ENCODE measurements at places on chromosomes 1 and 21.

DNA sequence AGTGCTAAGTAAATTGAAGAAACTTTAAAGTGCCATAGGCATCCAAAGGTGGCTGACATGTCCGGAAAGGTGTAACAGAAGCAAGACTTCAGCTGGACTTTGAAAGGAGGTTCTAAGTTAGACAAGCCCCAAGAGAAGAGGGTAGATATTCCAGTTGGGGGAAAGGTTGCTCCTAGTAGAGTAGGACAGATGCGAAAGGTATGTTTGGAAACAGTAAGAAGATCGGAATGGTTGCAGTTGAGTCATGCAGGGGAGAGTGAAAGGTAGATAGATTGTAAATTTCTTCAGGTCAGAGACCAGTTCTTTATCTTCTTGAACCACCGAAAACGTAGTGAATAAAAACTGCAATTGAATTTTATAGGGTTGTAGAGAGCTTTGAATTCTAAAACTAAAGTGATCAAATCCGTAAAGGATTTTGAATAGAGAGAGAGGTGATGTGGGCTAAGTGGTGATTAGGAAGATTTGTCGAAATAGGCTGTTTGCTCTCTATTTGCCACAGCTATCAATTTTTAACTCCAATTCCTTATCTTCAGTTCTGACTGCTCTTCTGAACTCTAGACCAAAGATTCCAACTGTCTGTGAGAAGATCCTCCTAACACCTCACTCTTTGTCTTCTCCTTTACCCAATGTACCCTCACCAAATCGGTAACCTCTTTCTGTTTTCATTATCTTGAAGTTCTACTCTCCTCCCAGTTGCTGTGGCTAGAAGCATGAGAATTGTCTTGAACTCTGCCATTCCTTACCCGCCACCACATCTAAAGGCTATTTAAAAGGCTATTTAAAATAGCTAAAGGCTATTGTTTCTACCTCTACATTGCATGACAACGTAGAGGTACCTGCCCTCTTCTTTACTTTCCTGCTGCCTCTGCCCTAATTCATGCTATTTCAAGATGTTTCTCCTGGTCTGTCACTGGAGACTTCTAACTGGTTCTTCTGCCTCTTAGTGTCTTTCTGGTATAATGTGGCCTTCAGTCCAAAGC is 16.7 kb downstream of the MACF1 start:
- DNase-seq: no peak

DNA sequence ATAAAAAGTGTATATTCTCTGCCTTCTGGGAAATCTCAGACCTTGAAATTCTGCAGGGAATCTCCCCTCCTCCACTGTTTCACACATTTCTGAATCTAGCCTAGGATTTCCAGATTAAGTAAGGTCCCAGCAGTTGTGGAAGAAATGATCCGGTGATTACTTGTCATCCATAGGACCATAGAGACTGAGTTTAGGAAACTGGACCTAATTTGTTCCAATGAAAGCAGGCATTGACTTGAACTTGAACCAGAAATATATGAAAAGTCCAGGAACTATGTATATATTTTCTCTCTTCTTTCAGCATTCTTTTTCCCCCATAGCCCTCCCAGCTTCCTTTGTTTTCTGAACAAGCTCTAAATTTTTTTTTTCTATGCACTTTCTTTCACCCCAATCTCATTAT is 149.5 kb upstream of the SPAG17 start:
- no peak for DNase-seq

GRCh38 chr1:21568809-21569385 is 59.7 kb downstream of the ALPL start:
- DNase-seq: no peak

DNA sequence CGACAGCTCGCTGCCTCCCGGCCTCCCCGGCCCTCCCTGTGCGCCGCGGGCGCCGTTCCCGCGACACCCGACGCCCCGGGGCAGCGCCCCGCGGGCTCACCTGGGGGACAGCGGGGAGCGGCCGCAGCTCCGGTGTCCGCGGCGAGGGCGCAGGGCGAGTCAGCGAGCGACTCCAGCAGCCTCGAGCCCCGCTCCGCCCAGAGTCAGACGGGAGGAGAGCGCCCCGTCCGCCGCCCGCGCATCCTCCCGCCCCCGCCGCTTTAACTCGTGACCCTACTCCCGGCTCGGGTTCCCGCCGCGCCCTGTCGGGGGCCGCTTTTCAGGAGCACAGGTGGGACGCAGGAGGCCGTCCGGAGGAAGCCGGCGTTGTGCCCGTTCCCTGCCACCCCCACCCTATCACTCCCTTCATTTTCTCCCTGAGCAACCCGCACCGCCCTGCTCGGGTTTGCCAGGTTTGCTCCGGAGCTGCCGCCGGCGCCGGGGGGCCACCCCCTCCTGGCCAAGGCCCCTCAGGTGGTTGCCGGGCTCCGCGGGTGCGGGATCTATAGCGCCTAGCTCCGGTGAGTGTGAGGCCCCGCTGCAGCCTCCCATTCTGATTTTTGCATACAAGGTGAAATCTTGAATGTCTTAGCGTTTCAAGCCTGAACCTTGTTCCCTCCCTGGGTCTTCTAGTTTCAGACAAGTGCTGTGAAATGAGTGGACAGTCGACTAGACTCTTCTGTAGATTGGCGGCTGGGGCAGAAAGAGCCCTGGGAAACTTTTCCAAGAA is at the start of gene MCOLN3:
TSS of gene MCOLN3 (minus strand) at position 205 of the 769 bp plus-strand sequence. CDS start 3,140 bp downstream, outside the sequence.
- DNase-seq: no peak

DNA sequence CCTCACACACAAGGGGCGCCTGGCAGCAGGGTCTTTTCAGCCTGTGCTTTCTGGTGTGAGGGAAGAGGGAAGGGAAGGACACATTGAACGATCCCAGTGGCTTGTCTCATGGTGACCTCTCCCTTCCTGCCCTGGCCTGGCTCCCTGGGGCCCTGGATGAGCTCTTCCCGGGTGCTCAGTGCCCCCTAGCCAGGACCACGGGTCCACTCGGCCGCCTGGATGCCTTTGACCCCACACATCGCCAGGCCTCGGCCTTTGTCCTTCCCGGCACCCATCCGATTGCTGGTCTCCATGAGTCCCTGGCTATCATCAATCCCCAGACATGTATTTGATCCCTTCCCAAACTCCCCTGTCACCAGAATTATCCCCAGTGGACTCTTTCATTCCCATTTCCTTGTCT is 6.0 kb upstream of the TFF3 start:
- DNase-seq: no peak

GRCh38 chr1:209742409-209743144 is 13.3 kb upstream of the TRAF3IP3 start:
- no peak for DNase-seq

Data from fibroblast of skin of left biceps (primary cell).